ENCODE measurements at places on chromosomes 16 and 17.

DNA sequence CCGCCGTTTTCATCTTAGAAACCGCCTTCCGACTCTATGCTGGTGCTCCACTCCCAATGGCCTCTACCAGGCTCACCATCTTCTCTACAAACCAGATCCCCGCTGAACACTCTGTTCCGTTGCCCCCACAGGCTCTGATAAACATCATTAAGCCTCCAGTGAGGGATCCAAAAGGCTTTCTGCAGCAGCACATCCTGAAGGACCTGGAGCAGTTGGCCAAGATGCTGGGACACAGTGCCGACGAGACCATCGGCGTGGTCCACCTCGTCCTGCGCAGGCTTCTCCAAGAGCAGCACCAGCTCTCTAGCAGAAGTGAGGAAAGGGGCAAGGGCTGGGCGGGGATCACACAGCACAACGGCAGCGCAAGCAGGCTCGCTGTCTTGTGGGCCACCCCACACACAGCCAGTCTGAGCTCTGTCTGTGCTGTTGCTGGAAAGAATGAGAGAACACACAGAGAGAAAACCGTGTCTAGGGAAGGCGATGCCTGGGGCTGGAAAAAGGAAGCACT, 33.5 kb upstream of the ENDOV start:
- no peak for DNase-seq

- DNase-seq, result peak; percentile 88
Measured at GRCh38 chr17:73429440-73430164, 117.8 kb upstream of the CDC42EP4 start.

DNA sequence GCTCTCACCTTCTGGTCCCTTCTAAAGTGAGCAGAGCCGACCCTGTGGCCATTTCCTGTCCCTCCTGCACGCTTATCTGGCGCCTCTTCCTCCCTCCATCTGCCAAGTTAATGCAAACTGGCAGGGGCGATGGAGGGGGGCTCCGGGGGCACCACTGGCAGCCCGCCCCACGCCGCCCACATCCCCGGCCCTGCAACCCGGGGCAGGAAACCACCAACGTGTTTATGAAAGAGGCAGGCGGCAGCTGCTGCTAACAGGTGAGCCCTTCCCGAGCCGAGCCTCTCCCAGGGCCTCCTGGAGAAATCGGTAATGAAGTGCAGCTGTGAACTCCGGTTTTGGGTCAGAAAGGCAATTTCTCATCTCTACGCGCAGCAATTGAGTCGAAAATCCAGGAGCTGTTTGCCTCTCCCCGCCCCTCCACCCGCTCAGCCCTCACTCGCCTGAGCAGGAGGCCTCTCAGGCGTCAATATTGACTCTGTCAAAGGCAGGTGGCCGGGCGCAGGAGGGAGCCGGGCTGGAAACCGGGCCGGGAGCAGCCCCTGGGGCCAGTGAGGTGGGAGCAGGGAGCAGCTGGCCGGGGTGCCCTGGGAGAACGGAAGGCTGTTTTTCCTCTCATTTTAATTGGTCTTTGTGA, 164.4 kb upstream of the GSE1 start:
- DNase-seq, result peak; percentile 88

DNA sequence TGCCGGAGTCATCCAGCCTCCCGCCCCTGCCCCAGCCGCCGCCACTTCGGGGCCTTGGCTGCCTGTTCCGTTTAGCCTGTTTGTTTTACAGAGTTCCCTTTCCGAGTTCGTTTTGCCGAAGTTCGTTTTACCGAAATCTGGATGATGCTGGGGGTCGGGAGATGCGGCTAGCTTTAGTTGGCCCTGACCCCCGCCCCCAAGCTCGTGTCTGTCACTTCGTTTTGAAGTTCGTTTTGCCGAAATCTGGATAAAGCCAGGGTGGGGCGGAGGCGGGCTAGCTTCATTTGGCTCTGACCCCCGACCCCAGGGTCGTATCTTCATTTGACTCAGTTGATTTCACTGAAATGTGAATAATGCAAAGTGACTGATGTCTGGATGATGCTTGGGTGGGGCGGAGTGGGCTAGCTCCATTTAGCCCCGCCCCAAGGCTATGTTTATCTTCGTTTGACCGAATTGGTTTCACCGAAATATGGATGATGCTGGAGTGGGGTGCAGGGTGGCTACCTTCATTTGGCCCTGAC, 591 bp downstream of the PSMD7 start:
- DNase-seq, result peak; percentile 26

DNA sequence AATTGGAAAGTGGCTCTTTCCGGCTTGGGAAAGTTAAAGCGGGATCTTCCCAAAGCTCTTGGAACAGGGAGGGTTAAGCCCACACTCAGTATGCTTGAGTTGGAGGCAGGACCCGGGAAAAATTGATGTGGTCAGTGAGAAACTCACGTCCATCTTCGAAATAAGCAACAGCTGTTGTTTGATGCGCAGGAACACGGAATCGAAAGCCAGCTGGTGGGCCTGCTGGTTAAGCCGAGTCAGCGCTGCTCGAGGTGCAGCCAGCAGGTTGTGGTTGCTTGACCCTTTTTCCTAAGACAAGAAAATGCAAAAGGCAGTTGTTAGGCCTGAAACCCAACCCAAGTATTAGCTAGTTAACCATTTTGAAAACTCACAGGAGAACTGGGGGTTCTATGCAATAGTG, 49.4 kb downstream of the COG7 start:
- no peak for DNase-seq

DNA sequence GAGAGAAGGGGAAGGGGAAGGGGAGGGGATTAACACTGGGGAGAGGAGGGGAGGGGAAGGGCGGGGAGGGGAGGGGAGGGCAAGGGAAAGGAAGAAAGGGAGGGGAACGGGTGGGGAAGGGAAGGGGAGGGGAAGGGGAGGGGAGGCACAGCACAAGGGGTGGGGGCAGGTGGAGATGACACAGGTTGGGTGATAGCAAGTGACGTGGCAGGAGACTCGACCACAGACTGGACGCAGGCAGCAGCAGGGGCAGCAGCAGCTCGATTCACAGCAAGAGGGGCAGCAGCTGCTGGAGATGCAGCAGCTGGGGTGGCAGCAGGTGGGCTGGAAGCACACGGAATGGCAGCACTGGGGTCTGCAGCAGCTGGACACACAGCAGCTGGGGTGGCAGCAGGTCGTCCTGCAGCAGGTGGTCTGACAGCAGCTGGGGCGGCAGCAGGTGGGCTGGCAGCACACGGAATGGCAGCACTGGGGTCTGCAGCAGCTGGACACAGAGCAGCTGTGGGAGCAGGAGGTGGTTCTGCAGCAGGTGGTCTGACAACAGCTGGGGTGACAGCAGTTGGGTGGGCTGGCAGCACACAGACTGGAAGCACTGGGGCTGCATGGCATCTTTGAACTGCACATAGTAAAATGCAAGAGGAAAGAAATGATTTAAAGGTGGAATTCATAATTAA, at the start of gene KRTAP4-16:
TSS of gene KRTAP4-16 (minus strand) at position 624 of the 674 bp plus-strand sequence. CDS start at position 624, 0 bp downstream.
- no peak for DNase-seq

DNA sequence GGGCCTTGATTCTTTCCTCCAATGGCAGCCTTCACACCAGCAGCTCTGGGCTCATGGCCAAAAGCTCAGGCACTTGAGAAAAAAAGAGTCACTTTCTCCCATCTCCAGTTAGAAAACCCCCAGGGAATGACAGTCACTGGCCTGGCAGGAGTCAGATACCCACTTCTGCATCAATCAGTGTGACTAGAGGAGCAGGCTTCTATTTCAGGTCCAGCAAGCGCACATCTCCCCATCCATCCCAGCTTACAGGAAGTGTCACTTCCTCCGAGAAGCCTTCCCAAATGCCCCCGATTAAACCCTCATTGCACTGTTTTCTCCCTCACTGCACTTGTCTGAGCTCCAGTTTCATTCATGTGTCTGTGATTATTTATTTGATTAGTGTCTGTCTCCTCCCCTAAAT, 30.4 kb upstream of the CCL1 start:
- DNase-seq, result no peak

DNA sequence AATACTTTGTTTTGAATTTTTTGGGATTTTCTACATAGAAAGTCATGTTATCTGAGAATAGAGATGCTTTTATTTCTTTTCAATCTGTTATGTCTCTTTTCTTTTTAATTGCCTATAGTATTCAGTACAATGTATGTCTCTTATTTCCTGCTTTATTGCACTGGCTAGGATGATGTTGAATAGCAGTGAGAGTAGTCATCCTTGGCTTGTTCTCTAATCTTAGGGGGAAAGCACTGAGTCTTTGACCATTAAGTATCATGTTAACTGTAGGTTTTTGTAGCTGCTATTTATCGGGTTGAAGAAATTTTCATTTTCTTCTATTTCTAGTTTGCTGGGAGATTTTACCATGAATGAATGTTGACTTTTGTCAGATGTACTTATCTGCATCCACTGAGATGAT, 10.0 kb upstream of the ABCA3 start:
- no peak for DNase-seq

- DNase-seq, result no peak
Measured at GRCh38 chr17:56440419-56440818, 153.1 kb upstream of the NOG start.
